ENCODE measurements at places on chromosomes 6 and 20.

DNA sequence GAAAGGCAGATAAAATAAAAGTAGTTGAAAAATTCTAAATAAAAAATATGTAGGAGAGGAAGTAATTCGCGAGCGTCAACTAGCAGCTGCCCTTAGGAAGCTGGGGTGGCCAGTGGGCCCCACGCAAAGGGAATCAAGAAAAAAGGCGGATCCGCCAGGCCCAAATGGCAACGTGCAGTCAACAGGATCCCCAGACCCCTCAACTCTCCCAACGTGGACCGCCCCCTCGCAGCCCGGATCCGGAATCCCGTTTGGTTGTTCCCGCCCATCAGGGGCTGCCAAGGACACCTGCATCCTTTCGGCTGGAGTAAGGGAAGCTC is 296 bp downstream of the DZANK1 start:
- no peaks in the 10 kb centered on the region for H3K27me3 ChIP-seq
- peak overlapping the region; percentile 72 for H3K4me3 ChIP-seq
- H3K27ac ChIP-seq, result no peak overlapping the region
- DNase-seq, result no peak
- H3K36me3 ChIP-seq, result no peaks in the 10 kb centered on the region

GRCh38 chr20:32509639-32510066 is 75.5 kb downstream of the NOL4L start:
- peak overlapping the region; percentile 9 for H3K27ac ChIP-seq
- no peak overlapping the region for H3K4me3 ChIP-seq
- peak; percentile 71 for DNase-seq
- H3K4me1 ChIP-seq, result peaks cover 24% of the 10 kb centered on the region
- H3K36me3 ChIP-seq, result no peaks in the 10 kb centered on the region

GRCh38 chr6:50905297-50905696 is 86.6 kb downstream of the TFAP2B start:
- no peak overlapping the region for H3K27ac ChIP-seq
- H3K4me3 ChIP-seq, result no peak overlapping the region
- H3K4me1 ChIP-seq, result no peaks in the 10 kb centered on the region
- H3K36me3 ChIP-seq, result no peaks in the 10 kb centered on the region
- H3K27me3 ChIP-seq, result no peaks in the 10 kb centered on the region
- no peak for DNase-seq

DNA sequence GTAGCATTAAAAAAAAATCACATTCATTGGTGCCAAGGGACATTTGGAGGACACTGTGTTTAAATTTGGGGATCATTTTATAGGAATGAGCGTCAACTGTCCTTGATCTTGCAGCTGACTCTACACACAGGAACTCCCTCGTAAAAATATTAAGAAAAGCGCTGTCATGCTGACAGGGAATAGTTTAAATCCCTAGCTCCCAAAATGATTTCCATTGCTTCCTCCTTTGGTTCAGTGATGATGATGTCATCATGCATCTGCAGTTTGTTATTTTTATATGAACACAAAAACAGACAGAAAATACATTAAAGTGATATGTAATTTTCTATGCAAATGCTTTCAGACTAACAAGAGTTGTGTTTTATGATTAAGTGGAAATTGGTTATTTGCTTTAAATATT is 275.6 kb downstream of the BTBD9 start:
- H3K4me1 ChIP-seq, result no peaks in the 10 kb centered on the region
- no peak overlapping the region for H3K27ac ChIP-seq
- H3K27me3 ChIP-seq, result no peaks in the 10 kb centered on the region
- DNase-seq, result peak; percentile 19
- no peak overlapping the region for H3K4me3 ChIP-seq

GRCh38 chr6:150245148-150245935 is 102.5 kb downstream of the PPP1R14C start:
- no peaks in the 10 kb centered on the region for H3K4me1 ChIP-seq
- no peaks in the 10 kb centered on the region for H3K27me3 ChIP-seq
- no peak overlapping the region for H3K27ac ChIP-seq
- no peak for DNase-seq
- no peaks in the 10 kb centered on the region for H3K36me3 ChIP-seq
